ENCODE measurements at places on chromosomes 4 and X. TPM values are rescaled to one million over a fixed set of nuclear protein-coding genes. Genes with fewer than 3 reads are reported as not detected.
A peak's percentile ranks its signal among the peaks of the same experiment; 100 is the strongest.

GRCh38 chr4:6858997-6859396 lies 50.6 kb upstream of the TBC1D14 start:
- no peak for DNase-seq

DNA sequence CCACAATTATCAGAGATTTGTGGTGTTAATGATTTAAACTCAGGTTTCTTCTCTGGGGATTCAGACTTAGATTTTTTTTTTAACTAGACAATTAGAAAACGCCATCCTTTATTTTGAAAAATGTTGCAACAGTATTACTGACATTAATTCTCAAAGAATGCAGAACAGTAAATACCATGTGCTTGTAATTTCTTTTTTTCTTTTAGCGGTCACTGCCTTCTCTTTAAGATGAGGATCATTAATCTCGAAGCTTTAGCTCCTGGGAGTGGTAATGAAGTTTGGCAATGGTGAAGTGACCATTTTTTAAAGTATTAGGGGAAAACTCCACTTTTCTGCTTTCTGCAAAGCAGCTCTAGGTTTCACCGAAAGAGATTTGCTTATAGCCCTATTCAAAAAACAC lies 164.0 kb upstream of the MBNL3 start:
- no peak for DNase-seq

DNA sequence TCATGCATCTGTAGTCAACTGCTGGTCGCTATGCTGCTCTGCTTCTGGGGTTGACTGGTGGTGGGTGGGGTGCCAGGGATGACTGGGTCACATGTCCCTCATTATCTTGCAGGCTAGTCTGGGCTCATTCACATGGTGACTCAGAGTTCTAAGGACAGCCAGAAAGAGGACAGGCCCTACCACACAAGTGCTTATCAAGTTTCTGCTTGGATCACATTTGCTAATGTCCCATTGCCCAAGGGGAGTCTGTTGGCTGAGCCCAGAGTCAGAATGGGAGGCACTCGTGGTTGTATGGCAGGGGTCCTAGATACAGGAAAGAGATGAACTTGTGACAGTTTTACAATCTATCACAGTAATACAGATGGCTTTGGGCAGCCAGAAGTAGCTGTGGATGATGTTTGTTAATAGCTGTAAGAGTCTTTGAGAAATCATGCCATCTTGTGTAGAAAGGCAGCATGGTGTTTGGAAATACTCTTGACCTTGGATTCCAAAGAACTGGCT lies 221.3 kb downstream of the GPAT3 start:
- DNase-seq, result peak; percentile 15

DNA sequence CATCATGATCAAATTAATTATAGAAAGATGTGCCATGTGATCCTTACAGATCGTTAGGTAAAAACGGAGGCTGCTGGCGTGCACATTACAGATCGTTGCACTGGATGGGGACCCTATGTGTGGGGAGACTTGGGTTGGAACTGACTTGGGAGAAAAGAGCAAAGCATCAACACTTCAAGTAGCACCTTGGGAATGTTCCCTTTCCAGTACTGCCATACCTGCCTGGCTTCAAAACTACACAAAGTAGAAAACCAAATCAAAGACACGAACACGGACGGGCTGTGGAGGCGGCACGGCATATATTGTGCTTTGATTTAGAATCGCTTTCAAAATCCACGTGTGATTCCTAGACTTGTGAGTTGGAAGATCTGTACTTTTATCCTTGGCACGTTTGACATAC lies 898 bp downstream of the CMC4 start:
- no peak for DNase-seq

DNA sequence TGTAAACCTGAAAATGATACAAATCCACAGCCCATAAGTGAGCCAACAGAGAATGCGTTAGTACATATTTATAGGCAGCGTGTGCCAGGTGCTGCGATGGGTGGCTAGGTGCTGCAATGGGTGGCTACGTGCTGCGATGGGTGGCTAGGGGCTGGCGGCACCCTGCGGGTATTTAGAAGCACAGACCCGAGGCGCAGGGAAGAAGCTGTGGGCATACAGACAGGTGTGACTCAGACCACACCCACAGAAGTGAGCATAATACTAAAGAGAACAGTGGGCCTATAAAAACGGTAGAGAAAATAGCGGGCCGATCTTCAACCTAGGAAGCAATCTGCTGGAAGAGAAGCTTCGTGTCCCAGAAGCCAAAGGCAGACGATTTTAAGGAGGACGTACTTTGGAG lies 81.1 kb downstream of the FAT1 start:
- DNase-seq, result no peak

DNA sequence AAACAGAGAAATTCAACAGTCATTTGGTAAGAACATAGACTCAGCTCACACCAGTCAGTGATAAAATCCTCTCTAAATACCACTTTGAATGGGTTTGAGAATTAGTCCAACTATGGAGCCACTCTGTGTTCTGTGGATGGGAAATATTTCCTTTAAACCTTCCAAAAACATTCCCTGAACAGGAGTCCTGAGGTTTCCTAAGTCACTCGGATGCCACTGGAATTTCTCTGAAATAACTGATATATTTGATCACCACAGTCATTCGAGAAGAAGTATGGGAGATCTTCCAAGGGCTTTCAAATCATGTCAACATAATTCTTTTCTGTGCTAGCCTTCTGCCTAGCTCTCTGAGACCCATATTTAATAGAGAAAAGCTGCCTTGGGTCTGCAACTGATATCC lies 958.6 kb downstream of the STIM2 start:
- DNase-seq, result no peak

Gene TRIML2
- total RNA-seq, result not detected

GRCh38 chr4:575281-576141 lies 584 bp downstream of the TMEM271 start:
- DNase-seq, result no peak

DNA sequence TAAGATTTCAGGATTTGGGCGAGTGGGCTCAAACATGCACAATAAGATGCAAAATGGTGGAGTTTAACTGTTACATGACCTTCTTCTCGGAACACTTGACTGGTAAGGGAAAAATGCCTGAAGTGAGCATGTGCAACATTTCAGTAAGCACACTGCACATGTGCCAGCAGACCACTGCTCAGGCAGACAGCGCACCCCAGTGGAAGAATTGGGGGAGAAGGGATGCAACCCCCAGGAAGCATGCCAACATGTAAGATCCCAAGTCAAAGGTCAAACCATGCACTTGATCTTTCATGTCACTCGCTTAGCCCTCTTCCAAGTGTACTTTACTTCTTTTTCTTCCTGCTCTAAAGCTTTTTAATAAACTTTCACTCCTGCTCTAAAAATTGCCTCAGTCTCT lies 256.3 kb downstream of the CENPC start:
- peak; percentile 1 for DNase-seq

- no peak for DNase-seq
Observed at GRCh38 chr4:154574311-154574710, 11.5 kb downstream of the FGB start.
